ENCODE measurements at places on chromosomes 7 and 10.
A peak's percentile ranks its signal among the peaks of the same experiment; 100 is the strongest.

- DNase-seq: no peak
These were observed 183.1 kb upstream of the PDE1C start for GRCh38 chr7:32253299-32253698.

GRCh38 chr7:17654940-17655339 is 285.4 kb downstream of the SNX13 start:
- peak; percentile 83 for DNase-seq

DNA sequence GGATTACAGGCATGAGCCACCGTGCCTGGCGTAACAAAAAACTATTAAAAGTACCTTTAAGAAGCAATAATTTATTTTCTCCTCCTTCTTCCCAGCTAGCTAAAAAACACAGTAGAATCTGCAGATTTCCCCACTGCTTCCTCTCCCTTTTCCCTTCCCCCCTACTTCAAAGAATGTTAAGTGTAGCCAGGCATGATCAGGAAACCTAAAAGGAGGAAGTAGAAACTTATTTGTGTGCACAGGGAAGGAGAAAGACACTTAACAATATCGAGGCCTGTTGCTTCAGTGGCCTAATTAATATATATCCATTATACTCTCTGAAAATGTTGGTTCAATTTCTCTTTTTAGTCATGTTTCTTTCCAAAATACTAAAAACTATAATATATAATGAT is 127.7 kb downstream of the NRBF2 start:
- no peak for DNase-seq

DNA sequence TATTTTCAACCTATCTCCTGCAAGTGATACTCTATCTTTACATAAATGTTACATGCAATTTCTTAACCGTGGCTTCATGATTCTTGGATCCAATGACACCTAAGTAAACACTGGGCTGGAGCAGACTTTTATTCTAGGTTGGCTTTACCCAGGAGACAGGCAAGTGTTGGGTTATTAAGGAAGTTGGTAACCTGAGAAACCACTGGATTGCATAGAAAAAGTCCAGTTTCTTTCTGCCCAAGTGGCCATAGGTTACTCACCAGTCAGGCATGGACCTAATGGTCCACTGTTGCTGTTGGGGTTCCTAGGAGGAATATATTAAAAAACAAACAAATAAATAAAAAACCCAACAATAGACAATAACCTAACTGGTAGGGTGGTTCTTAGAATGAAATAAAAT is 112.8 kb downstream of the SEMA3D start:
- DNase-seq: peak; percentile 73

GRCh38 chr7:16914771-16915170 is 33.0 kb upstream of the AGR3 start:
- no peak for DNase-seq

GRCh38 chr7:106022193-106022821 is 59.2 kb downstream of the CDHR3 start:
- DNase-seq: peak; percentile 71

- no peak for DNase-seq
These were observed 90.6 kb downstream of the MTPN start for GRCh38 chr7:135886345-135887132.

GRCh38 chr7:23687011-23687410 is 7.0 kb downstream of the FAM221A start:
- peak; percentile 7 for DNase-seq

- no peak for DNase-seq
These were observed 29.7 kb downstream of the ITGA8 start for GRCh38 chr10:15690031-15690430.

- no peak for DNase-seq
These were observed 258.7 kb downstream of the GFRA1 start for GRCh38 chr10:116014326-116014725.

DNA sequence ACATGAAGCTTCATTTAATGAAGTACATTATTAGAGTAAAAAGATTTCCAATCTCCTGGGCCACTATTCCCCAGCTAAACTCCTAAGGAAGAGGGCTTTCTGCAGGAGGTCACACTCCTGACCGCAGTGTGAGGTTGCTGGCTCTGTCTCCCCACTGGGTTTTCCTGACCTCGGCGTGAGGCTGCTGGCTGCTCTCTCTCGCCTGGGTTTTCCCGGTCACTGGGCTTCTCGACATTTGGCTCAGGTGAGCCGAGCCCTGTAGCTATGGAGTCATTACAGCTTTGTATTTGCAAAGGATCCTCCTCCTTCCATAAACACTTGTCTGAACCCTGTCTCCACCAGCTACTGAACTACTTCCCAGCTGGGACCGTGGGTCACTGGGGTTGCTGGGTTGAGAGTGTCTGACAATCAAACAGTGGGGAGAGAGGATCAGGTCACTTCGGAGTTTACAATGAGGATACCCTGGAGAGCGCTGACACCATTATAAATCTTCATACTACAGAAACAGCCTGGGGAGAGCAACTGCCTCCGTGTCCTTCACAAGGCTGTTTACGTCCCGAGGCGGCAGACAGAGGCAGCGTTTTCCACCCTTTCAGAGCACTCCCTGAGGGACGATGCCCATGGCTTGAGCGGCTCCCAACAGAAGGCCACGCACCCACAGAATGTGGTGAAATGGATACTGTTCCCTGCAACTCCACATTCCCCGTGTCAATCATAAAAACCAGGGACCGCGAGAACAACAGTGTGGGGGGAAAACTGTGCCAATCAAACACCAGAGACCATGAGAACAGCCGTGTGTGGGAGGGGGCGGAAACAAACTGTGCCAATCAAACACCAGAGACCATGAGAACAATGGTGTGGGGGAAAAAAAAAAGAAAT is 226.2 kb downstream of the ZMYND11 start:
- no peak for DNase-seq

GRCh38 chr10:31708046-31708445 is 220.6 kb downstream of the ARHGAP12 start:
- DNase-seq: no peak

DNA sequence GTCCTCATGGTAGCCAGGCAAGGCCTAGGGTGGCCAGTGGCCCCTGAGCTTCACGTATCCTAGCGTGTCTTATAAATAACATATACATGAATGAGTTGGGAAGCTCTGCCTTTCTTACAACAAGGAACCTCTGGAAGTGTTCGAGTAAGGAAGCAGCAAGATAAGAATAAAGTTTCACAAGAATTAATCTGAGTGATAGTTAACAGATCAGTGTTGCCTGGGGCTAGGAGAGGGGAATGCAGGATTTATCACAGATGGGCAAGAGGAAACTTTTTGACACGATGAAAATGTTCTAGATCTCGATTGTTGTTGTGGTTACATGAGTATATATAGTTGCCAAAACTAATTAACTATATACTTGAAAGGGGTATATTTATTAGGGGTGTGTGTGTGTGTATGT is 74.2 kb downstream of the TSPAN12 start:
- DNase-seq: no peak

DNA sequence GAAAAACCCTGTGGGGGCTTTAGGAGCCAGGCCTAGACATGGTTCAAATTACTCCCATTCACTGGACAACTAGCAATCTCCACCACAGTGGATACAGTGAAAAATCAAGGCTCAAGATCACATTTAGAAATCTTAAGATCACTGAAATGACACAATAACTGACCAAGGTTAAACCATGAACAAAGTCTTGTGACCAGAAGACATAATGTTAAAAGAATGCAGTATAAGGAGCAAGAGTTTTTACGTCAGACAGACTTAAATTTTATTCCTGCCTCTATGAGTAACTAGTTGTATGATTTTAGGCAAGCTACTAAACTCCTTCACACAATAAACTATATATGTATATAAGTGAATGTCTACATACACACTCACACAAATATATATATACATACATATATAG is 68.5 kb downstream of the MICU1 start:
- no peak for DNase-seq

- DNase-seq: no peak
These were observed 21.6 kb downstream of the SFTPD start for GRCh38 chr10:79927111-79927828.

DNA sequence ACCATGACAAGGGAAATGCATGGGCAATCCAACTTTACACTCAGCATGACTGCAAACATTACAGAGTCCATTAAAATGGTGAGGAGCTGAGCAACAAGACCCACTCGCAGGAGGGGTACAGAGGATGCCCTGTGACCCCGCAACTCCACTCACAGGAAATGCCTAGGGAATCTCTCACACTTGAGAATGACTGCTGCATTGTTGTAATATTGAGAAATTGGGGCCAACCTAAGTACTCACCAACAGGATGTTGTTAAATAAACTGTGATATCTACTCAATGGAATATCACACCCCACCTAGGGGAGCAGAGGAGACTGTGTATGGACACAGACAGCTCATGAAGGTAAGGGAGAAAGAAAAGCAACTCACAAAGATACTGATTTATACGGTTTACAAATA is 53.4 kb upstream of the CAMK2B start:
- peak; percentile 94 for DNase-seq

GRCh38 chr10:24569828-24570657 is 153.6 kb downstream of the ARHGAP21 start:
- DNase-seq: no peak

GRCh38 chr10:96311180-96311715 is 7.0 kb downstream of the DNTT start:
- DNase-seq: no peak

- no peak for DNase-seq
These were observed 136.6 kb upstream of the PPIF start for GRCh38 chr10:79210672-79211071.

GRCh38 chr7:29278337-29279069 is 83.9 kb downstream of the CHN2 start:
- DNase-seq: no peak

DNA sequence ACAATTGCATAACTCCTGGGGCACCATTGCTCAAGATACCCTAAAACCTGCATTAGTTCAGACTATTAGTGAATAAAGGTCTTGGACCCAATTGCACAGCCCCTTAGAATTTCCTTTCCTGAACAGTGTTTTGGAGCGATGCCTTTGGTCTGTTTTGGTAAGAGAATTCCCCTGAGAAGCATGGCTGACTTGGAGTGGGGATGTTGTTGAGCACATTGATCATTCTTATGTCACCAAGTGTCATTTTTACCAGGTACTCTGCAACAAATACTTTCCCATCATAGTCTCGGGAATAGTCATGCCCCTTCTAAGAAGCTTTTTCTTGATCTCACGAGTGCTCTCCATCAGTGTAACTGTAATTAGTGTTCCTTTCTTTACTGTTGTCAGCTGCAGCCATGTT is 229.7 kb downstream of the GFRA1 start:
- no peak for DNase-seq

DNA sequence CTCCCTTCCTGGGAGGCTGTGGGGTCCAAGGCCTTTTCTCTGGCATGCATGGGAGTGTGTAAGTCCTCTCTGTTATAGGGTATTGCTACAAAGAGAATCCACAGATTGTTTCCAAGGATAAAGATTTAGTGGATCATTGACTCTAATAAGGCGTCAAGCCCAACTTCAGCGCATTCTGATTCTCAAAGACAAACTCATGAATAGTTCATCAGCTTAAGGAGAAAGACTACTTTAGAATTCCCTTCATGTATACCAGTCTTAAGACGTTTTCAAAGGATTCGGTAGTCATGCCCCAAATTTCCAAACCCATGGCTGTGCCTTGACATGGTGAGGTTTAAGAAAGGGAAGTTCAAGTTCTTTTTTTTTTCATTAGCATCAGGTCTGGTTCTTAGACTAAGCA is 46.6 kb upstream of the ABLIM1 start:
- no peak for DNase-seq

GRCh38 chr10:69752479-69752878 is 49.2 kb upstream of the COL13A1 start:
- no peak for DNase-seq

- DNase-seq: no peak
These were observed 152.8 kb downstream of the AUTS2 start for GRCh38 chr7:69751026-69751425.

DNA sequence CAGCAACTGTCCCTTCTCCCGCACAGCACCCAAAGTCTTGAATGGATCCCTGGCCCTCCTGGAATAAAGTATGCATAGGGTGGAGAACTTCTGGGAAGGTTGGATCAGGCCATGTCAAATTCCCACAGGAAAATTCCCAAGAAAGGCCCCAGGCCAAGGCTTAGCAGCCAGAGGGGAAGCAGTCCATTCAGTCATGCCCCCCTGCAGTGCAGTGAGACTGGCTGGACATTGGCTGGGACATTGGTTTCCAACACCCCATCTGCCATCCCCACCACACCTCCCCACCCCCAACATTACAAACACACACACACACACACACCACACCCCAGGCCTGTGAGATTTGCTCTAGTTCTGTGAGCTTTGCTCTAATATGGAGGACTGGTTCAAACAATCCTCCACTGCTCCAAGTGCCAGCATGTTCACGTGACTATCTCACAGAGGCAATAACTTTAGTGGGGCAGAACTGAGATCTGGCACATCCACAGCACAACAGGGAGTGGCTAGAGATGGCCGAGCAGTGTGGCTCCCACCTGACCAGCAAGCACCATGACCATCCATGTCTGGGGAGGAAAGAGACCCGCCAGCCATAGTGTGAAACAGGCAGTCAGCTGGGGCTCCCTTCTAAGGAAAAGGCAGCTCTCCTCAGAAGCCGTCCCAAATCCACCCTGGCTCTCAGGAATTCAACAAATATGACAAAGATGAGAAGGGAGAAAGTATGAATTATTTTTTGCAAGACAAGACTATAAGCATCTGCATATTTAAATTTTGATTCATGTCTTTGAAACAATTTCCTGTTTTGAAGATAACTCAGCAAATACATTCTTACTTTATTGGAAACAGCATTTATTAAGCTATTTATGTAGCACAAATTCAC is 6.7 kb upstream of the FAM170B start:
- peak; percentile 11 for DNase-seq

DNA sequence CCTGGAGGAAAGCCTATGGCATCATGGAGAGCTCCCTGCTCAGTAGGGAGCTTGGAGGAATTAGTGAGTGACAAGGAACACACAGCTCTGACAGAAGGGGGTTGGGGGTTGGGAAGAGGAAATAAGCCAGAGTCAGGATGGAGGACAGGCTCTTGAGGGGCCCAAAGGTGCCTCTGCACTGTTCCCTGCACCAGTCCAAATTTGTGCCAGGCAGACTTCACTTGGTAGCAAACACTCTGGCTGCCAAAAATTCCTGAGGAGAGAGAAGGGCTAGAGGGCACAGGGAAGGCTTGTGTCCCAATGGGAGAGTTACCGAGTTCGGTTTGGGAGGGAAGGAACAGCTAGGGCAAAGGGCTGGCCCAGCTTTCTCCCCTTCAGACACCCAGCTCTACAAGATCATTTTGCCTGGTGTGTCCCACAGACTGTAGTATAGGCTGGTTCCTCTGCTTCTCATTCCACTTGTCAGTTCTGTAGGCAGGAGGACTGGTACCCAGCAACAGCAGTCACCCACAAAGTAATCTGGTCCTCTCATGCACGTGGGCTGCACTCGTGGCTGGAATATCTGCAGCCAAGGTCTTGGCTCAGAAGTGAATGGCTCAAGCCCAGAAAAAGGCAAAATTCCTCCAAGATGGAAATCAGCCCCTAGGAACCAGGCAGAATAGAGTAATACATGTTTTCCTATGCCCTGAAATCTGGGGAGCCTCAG is 8.0 kb upstream of the KCNIP2 start:
- DNase-seq: no peak

All from M059J (cell line).